NCI-H187 (cell line): ENCODE measurements at places on chromosomes 5 and 9.
A peak's percentile ranks its signal among the peaks of the same experiment; 100 is the strongest.

GRCh38 chr5:34030048-34030447, 13.0 kb downstream of the C1QTNF3 start:
- no peak for DNase-seq

DNA sequence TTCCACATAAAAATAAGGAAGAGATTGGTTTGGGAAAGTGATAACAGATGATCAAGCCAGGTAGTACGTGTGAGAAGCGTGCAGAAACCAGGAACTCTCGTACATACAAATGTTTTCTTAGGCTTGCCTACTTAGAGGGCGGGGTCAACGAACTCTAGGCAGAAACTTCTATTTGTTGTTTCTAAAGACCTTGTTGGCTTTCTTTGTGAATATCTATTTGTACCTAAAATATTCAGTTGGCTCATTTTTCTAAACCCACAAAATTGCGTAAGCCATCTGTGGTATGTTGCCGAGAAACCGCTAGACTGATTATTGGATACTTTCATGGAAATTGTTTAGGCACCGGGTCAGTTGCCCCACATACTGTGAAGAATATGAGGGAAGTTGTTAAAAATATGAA, 458.5 kb downstream of the MAT2B start:
- no peak for DNase-seq

- no peak for DNase-seq
These were observed 297 bp downstream of the LCN8 start for GRCh38 chr9:136757751-136758140.

GRCh38 chr5:81235287-81236072, 2.4 kb downstream of the CKMT2 start:
- no peak for DNase-seq

DNA sequence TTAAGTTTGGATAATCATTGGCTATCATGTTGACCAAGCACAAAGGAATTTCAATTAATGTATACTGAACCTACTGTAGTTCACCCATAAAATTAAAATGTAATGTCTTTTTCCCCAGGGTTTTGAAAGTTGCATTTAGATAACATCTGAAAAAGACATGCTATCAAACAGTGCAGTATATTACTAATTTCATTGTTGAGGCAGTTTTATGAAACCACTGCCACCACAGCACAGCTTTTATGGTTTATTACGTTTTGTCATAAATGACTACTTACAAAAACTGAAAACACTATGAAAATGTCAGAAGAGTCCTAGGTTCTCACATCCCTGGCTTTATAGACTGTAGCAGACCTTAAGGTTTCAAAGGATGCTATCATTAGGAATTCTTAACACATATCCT, 32.0 kb upstream of the HAPLN1 start:
- DNase-seq = no peak

DNA sequence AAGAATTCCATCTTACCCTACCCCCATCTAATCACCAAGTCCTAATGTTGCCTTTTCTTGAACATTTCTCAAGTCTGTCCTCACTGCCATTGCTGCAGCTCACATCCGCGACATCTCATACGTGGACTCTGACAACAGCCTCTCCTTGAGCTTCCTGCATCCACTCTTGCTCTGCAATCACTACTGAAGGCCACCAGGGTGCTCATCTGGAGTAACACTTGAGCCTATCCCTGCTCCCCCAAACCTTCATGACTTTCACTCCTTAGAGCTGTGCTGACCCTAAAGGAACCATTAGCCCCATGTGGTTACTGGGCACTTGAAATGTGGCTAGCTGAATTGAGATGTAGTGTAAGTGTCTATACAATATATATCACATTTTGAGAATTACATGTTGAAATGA, 46.4 kb upstream of the CTXN3 start:
- no peak for DNase-seq

- DNase-seq = no peak
These were observed 79.5 kb downstream of the COL15A1 start for GRCh38 chr9:99023231-99023630.

DNA sequence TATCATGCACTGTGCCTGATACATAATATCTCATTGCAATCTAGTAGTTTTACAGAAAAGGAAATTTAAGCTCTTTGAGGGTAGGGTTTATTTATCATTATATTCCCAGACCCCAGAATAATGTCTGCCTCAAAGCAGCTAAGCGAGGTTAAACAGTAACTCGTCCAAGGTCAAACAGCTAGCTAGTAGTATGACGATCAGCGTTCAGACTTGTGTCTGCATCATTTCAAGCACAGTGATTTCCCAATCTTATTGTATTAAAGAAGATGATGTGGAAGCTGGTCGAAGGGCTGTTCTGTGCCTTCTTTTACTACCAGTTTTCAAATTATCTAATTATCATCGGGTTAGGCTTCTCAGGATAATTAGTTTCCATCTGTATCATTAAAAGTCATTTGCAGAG, 55.1 kb upstream of the NFIB start:
- no peak for DNase-seq

- peak; percentile 31 for DNase-seq
These were observed 208.6 kb downstream of the EPB41L4A start for GRCh38 chr5:112210430-112211005.

DNA sequence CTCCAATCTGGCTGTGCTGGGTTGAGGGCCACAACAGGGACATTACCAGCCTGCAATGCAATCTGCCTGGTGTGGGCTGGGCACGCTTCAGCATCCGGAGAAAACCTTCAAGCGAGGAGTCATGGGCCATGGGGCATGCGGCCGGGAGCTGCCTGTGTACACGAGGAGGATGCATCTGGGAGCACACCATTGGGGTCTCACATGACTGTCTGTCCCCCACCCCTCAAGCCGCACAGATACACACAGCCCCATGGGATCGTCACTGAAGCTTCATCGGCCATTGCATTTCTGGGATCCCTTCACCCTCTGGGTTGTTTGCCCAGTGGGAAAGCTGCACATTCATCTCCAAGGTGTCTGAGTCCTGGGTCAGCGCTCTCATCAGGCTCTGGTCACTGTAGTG, 9.9 kb downstream of the LCN1 start:
- no peak for DNase-seq

DNA sequence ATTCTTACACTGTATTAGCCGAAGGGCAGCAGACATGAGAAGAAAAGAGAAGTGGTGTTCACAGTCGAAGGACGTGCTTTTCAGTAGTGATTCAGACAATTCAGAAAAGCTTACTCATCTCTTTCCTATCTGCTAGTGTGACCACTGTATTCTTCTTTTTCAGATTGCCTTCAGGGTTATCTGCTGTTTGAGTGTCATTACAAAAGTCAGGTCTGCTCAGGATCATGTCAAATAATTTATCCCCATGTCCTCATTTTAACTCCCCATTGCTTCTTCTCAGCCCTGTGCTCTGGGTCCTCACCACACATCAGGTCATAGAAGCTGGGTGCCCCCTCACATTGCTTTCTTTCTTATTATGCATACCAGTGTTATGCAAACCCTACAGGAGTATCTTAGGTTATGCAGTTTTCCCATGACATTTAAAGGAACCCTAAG, 394.0 kb downstream of the CETN3 start:
- no peak for DNase-seq

DNA sequence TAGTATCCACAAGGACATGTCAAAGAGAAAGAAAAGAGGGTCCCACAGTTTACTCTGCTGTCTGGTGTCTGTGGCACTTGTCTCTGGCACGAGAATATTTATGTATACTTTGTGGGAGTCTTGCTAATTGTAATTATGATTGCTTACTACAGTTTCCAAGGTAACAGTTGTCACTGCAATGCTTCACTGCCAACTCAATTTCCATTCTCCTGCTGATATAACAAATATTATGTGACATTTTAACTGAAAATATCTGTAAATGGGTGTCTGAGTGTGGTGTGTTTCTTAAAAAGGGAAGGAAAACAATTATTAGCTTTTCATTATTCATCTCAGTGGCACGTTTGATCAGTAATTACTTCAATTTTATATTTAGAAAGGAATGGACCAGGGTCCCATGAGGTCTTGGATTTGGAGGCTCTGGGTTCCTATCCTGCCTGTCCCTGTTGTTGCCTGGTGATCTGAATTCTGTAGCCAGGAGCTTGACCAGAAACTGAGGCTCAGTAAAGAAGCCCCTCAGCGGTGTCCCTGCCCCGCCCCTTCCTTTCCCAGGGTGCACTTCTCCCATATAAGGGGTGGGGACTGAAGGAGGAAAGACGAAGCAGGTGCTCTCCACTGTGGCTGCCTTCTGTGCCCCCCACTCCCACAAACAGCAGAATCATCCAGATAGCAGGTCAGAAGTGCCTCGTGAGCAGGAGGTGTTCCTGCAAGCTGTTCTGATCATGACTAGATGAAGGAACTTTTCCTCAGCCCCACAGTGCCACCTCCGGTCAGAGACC, 137.3 kb upstream of the KIF2A start:
- DNase-seq = no peak

GRCh38 chr9:2424619-2425033, 197.0 kb upstream of the VLDLR start:
- no peak for DNase-seq

- DNase-seq = no peak
These were observed 608.0 kb upstream of the ACO1 start for GRCh38 chr9:31776471-31776870.

- DNase-seq = no peak
These were observed 76.8 kb downstream of the PIK3R1 start for GRCh38 chr5:68292316-68292715.

GRCh38 chr5:32753765-32754164, 42.6 kb downstream of the NPR3 start:
- no peak for DNase-seq

- no peak for DNase-seq
These were observed 23.2 kb downstream of the HK3 start for GRCh38 chr5:176875783-176876505.

GRCh38 chr9:82081496-82081895, 92.9 kb downstream of the SPATA31D1 start:
- no peak for DNase-seq

DNA sequence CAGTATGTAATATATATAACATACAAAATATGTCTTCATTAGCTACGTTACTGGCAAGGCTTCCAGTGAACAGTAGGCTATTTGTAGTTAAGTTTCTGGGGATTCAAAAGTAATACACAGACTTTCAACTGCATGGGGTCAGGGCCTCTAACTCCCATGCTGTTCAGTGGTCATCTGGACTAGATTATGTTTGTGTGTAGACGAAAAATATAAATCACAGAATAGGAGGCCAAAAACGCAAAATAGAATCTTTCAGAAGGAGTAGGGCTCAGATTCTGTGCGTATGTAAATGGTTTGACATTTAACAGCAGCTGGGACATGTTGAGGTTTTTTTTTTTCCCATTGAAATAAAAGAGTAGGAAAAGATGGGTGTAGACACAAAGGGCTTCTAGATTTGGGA, 1048.7 kb upstream of the WWC1 start:
- no peak for DNase-seq

DNA sequence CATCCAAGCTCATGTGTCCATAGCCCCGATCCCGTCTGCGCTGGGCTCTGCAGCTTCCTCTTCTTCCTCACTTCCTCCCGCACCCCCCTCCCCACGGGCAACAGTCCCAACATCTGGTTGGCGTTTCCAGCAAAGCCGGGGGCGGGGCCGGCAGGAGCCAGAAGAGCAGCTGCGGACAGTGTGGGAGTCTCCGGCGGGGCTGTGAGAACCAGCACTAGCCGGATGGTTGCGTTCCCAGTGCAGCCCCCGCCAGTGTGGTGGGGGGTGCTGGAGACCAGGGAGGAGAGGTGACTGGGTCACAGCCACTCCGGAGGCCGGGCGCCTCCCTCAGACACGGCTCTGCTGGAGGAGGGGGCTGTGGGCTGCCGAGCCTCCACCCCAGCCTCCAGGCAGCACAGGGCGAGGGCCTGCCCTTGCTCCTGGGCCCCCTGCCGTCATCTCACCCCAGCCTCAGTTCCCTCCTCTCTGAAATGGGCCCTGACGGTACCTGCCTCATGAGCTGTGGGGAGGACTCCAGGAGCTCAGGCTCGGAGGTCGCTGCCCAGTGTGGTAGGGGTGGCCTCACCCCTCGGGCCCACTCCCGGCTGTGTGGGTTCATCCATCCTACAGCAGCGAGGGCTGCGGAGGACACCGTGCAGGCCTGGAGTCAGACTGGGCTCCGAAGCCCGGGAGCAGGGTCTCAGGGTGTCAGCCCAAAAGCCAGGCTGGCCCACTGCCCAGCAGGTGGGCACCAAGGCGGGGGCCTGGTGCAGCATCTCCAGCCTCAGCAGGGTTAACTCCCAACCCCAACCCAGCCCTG, 41.5 kb upstream of the NOTCH1 start:
- DNase-seq = no peak

GRCh38 chr9:14453286-14453685, 139.3 kb upstream of the NFIB start:
- no peak for DNase-seq
